ENCODE measurements at places on chromosomes 5 and 9. TPM values are rescaled to one million over a fixed set of nuclear protein-coding genes. Genes with fewer than 3 reads are reported as not detected.

- DNase-seq, result no peak
Measured at GRCh38 chr5:140245926-140246325, 57.0 kb downstream of the PFDN1 start.

The LOX gene
- total RNA-seq, result 19.2 TPM

GRCh38 chr9:21709464-21710058, 92.9 kb upstream of the MTAP start:
- DNase-seq, result no peak

- no peak for DNase-seq
Measured at GRCh38 chr5:144219869-144220268, 49.2 kb downstream of the KCTD16 start.

- DNase-seq, result no peak
Measured at GRCh38 chr9:129455151-129455995, 165.5 kb downstream of the C9orf50 start.
